T1000 (cell line): ENCODE measurements at places on chromosomes 1 and 21.

- DNase-seq: peak; percentile 42
Measured at GRCh38 chr1:68963353-68963752, 466.5 kb upstream of the DEPDC1 start.

DNA sequence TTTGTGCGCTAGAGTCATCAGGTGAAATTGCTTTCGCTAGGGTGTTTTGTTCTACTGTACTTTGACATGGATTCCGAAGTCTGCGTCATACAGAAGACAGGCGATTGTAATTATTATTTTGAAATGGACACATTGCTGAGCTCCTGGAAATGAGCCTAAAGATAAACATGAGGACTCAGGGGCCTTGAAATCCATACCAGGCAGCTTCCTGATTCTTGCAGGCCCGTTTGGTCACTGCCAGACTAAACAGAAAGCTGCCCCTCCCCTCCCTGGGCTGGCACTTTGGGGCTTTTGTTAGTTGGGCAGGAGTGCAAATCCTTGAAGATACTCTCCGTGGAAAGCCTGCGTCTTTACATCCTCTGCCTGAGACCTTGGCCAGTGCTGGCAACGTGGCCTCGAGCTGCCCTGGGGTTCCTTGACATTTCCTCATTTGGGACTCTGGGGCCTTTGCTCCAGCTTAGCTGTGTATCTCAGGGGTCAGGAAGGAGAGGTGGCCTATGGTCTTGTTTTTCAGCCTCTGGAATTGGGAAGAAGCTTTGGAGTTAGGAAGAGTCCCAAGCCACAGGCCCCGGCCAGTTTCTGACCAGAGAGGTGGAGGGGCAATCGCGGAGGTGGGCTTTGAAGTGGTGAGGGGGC, 26.9 kb upstream of the KCNE2 start:
- no peak for DNase-seq

GRCh38 chr1:18203645-18204044, 96.0 kb downstream of the IGSF21 start:
- no peak for DNase-seq

DNA sequence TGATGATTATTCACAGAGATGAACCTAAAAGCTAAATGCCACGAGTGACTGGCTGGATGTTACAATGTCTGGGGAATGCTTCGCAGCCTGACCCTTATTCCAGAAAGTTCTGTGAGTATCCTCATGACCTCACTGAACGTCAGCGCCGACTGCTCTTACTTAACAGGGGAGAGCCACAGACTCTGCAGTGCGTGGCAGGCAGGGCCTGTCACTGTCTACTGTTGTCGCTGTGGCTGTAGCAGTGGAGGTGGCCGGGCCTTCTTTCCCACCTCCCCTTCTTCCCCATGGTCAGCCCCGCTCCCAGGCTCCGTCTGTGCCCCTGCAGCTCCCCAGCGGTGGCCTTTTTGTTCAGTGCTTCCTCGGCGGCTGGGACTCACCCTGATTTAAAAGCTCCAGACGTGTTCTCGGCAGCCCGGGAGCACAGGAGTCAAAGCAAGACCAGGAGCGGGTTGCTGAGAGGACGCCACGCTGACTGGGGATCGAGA, 52.2 kb upstream of the TARBP1 start:
- DNase-seq: no peak

DNA sequence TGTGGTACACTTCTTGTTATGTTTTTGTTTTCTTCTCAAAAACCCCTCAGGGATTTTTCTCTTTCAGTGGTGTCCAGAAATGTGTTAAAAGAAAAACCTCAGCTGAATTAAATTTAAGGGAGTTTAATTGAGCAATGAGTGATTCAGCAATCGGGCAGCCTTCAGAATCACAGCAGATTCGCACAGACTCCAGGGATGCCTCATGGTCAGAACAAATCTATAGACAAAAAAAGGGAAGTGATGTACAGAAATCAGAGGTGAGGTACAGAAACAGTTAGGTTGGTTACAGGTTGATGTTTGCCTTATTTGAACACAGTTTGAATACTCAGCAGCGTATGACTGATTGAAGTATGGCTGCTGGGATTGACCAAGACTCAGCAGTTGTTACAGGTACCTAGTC, 86.2 kb downstream of the TLR5 start:
- no peak for DNase-seq

DNA sequence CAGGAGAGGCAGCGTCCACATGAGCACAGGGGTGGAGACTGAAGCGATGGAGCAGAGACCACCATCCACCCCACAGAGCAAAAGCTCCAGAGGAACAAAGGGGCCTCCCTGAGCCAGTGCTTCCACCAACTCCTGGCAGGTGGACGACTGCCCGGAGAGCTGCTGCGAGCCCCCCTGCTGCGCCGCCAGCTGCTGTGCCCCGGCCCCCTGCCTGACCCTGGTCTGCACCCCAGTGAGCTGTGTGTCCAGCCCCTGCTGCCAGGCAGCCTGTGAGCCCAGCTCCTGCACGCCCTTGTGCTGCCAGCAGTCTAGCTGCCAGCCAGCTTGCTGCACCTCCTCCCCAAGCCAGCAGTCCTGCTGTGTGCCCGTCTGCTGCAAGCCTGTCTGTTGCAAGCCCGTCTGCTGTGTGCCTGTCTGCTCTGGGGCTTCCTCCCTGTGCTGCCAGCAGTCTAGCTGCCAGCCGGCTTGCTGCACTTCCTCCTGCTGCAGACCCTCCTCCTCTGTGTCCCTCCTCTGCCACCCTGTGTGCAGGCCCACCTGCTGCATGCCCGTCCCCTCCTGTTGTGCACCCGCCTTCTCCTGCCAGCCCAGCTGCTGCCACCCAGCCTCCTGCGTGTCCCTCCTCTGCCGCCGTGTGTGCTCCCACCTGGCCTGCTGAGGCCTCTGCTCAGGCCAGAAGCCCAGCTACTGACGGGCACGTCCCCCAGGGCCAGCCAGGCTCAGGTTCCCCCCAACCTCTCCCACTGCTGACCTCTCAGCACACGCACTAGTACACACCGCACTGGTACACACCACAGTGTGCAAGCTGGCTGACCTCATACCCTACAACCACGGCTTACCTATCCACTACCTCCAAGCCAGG, 5.4 kb downstream of the KRTAP10-12 start:
- DNase-seq: no peak

DNA sequence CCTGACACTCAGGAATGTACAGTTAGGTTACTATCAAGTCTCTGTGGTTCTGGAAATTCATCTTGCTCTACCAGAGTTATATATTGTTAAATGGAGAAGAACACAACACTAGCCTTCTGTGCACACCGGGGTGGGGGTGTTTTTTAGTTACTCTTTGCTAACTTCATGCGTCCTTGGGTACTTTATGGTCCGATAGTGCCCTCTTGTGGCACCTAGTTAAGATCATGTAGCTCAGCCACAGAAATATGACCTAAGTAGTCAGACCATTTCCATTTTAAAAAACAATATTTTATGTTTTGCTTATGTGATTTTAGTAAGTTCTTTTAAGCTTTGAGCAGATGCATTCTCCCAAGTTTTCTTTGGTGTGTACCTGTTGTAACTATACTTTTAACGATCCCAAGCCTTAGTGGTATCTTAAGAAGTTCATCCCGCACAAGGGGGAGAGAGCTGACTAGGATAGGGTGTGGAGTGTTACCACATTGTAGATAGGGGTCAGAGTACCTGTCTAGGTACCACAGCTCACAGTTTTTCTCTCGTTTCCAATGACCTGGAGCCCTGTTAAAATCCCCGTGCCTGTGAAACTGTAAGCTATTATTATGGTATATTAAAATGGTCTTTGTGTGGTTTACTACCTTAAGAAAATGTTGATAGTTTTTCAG, 20.6 kb upstream of the SH3D21 start:
- DNase-seq: peak; percentile 10

GRCh38 chr1:107829036-107829770, 135.8 kb downstream of the VAV3 start:
- DNase-seq: no peak

- DNase-seq: no peak
Measured at GRCh38 chr1:27203946-27204345, 30.5 kb upstream of the WDTC1 start.

GRCh38 chr1:24526940-24527542, 24.4 kb downstream of the RCAN3 start:
- DNase-seq: no peak

- no peak for DNase-seq
Measured at GRCh38 chr1:95903060-95903459, 669.0 kb downstream of the RWDD3 start.

- DNase-seq: peak; percentile 37
Measured at GRCh38 chr21:41768437-41769042, 1.7 kb upstream of the RIPK4 start.

DNA sequence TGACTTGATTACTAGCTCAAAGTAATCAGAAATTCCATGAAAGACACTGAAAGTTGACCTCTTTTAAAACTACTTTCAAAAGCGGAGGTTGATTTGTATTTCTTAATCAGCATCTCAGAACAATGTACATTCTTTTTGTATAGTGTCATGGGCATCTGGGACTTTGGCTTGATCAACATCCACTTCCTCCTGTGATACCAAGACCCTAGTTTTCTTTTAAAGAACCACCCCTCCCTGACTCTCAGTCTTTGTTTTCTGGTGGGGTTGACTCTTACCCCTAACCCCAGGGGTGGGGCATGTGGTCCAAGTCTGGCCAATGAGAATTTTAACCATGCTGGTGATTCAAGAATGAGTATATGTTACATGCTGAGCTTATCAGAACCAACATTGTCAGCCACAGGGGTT, 21.7 kb upstream of the IRF2BP2 start:
- peak; percentile 57 for DNase-seq

GRCh38 chr1:91833946-91834345, 52.0 kb downstream of the TGFBR3 start:
- DNase-seq: no peak

- no peak for DNase-seq
Measured at GRCh38 chr1:115086176-115086830, 3.0 kb downstream of the TSPAN2 start.

- no peak for DNase-seq
Measured at GRCh38 chr1:28926629-28927265, 12.4 kb downstream of the EPB41 start.

DNA sequence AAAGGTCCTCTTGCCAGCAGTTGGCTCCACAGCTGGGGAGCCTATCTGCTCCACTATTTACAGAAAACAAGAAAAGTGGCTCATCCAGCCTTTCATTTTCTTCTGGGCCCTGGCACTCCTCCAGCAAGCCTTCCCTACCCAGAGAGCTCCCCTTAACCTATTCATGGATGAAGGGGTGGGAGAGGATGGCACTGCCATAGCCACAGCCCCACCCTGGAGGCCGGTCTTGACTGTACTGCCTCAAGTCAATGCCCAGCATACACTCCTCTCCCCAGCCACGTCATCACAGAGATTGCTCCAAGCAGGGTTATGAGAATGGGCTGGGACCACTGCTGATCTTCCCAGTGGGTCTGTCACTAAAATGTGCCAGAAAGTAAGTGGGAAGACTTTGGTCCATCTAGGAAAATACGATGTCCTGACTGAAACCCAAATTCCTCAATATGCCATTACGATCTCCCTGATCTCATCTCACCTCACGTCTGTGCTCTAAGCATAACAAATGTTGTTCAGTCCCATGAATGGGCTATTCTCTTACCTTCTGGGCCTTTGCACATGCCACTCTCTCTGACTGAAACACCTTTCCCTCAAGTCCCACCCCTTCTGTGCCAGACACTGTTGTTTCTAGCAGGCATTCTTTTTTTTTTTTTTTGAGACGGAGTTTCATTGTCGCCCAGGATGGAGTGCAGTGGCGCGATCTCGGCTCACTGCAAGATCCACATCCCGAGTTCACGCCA, 21.4 kb upstream of the PTAFR start:
- no peak for DNase-seq

DNA sequence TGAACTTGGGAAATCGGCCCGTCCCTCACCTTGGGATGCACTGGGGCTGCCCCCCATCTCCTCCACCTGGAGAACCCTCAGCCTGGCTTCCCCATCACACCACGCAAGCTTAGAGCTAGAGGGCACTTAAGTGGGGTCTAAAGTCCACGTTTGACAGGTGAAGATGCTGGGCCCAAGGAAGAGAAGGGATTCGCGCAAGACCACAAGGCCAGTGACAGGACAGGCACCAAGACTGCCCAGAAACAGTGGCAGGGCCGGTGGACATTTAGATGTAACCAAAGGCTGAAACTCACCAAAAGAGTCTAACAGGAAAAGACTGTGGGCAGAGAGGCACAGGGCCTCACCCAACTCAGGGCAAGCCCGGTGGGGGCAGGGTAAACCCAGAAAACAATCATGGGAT, 130.8 kb upstream of the EDN2 start:
- DNase-seq: no peak

DNA sequence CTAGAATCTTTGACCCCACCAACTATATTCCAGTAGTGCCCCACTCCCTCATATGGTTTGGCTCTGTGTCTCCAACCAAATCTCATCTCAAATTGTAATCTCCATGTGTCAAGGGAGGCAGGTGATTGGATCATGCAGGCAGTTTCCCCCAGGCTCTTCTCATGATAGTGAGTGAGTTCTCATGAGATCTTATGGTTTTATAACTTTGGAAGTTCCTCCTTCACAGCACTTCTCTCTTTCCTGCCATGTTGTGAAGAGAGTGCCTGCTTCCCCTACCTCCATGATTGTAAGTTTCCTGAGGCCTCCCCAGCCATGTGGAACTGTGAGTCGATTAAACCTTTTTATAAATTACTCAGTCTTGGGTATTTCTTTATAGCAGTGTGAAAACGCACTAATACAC, 7.7 kb upstream of the SAMD13 start:
- DNase-seq: no peak

DNA sequence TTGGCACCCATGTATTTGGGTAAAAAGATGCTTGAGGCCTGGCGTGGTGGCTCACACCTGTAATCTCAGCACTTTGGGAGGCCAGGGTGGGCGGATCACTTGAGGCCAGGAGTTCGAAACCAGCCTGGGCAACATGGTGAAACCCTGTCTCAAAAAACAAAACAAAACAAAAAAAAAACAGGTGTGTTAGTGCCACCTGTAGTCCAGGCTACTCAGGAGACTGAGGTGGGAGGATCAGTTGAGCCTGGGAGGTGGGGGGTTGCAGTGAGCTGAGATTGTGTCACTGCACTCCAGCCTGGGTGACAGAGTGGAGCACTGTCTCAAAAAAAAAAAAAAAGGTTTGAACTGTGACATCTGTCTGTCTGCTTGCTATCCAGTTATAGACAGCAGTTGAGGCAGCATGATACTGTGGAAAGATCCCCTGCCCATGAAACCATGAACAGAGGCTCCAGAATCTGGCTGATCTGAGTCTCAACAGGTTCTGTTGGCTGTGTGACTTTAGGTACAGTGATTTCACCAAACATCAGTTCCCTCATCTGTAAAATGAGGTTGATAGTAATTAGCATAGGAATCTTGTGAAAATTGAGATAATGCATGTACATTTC, 5.7 kb downstream of the DYRK1A start:
- DNase-seq: no peak

- DNase-seq: no peak
Measured at GRCh38 chr1:204870160-204870912, at the start of gene NFASC. Gene NFASC (plus strand): TSS chr1:204870862. CDS start chr1:204944316, 73,454 bp downstream.

GRCh38 chr1:29975036-29975694, 738.8 kb downstream of the PTPRU start:
- no peak for DNase-seq
